ENCODE measurements at places on chromosomes 2 and 18.

DNA sequence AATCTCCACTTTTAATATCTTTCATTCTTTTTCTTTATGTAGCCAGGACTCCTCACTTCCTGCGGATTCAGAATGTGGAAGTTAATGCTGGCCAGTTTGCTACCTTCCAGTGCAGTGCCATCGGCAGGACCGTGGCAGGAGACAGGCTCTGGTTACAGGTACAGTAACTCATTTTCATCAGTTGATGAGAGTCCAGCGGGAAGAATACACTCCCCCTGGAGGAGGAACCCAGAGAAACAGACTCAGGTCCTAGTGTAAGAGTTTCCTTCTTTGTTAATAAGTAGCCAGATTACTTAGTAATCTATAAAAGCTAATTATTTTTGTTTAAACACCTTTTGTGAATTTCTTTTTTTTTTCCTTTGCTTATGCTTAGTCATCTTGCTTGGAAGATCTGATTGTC is 359.4 kb downstream of the PTPRM start:
- DNase-seq = no peak

- DNase-seq = peak; percentile 22
Observed at GRCh38 chr2:239752951-239753350, 272.2 kb downstream of the NDUFA10 start.

DNA sequence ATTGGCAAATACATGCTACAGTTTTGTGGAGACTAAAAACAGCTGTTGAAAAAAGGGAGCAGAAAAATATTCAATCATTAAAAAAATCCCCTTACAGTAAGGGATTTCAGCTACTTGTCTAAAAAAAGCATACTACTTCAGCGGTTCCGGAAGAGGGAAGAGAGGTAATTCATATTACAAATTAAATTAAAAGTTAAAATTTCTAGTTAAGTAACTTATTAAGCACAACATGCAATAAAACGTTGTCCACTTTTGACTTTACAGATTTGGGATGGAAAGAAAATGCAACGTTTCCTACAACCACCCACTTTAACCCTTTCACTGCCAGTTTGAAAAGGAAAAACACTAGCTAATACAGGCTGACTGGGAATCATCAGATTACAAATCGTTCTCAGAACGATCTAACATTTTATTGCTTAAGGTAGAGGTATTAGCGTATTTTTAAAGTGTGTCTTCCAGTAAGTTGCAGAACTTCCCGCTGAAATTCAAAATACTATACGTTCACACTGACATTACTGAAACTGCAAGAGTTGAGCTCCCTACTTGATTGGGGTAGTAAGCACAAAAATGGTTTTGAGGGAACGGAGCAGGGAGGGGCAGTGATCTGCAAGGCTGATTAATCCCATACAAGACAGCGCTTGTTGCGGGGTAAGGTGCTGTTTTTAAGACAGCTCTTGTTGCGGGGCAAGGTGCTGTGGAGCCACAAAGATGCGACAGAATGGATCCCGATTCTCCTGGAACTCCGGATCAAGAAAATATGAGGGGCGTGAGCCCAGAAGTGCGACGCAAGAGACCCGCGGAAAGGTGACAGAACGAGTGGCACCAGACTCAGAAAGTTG is 743 bp downstream of the HADHA start:
- no peak for DNase-seq

DNA sequence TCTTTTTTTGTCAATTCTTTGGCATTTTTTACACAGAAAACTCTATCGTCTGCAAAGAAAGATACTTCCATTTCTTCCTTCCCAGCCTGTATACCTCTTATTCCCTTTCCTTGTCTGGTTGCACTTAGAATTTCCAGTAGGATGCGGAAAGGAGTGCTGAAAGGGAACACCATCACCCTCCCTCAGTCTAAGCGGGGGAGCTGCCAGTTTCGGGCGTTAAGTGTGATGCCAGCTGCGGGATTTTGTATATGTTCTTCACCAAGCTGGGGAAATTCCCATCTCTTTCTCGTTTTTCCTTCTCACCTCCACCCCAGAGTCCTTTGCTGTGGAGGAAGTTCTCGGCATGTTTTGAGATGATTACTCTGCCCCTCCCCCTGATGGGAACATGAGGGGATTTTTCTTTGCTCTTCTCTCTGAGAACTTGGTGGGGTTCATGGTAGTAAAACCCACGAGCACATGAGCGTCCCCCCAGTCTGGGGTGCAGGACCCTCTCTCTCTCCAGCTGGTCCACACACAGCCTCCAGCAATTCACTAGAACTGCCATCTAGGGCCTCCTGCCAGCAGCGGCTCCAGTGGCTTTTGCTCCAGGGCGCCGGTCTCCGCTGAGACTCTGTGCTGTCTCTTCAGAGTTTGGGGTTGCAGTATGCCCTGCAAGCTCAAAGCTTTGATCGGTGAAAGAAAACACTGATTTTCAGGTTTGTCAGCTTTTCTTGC is 15.5 kb downstream of the AQP12A start:
- DNase-seq = no peak

- no peak for DNase-seq
Observed at GRCh38 chr18:78793313-78794070, 186.1 kb upstream of the SALL3 start.

DNA sequence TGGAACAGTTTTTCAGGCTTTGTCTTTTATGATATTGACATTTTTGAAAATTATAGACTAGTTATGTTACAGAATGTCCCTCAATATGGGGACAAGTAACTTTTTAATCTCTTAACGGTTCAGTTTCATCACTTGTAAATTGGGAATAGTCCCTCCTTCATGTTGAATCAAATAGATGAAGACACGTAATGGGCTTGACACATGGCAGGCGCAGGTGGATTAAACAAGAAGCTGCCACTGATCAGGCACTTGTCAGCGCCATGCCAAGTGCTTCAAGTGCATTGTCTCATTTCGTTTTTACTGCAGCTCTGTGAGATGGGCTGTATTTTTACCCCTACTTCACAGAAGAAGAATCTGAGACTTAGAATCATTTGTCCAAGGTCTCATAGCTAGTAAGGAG is 9.5 kb upstream of the SMAD4 start:
- no peak for DNase-seq

DNA sequence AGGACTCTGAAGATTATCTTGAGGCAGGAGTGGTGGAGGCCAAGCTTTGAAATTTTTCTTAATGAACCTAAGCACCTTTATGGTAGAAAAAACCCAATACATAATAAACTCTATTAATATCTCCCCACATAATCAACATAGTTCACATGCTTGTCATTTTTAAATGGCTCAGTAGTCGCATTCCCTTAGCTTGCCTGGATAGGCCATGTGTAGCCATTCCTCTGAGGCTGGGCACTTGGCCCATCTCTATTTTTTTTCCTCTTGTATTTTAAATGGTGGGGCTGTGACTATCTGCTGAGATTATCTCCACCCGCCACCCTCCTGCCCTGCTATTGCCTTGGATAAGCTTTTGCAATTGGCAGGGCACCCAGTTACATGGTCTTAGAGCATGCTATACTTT is 143.1 kb downstream of the FHOD3 start:
- DNase-seq = no peak

- no peak for DNase-seq
Observed at GRCh38 chr2:15557887-15558311, 3.2 kb downstream of the NBAS start.

GRCh38 chr2:85717308-85718008 is 23.3 kb downstream of the GNLY start:
- no peak for DNase-seq

DNA sequence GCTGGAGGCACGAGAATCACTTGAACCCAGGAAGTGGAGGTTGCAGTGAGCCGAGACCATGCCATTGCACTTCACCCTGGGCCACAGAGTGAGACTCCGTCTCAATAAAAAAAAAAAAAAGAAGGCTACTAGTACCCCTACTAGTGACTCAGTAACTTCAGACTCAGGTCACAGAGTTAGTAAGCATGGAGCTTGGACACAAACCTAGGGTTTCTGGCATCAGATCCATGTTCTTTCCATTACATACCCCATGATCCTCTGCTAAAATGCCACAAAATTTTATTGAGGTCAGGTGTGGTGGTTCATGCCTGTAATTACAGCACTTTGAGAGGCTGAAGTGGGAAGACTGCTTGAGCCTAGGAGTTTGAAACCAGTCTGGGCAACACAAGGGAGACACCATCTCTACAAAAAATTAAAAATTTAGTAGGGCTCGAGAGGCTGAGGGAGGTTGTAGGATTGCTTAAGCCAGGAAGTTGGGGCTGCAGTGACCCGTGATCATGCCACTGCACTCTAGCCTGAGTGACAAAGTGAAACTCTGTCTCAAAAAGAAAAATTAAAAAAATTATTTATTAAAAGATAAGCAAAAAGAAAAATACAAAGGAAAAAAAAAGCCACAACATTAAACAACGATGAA is 45.1 kb downstream of the DHX57 start:
- peak; percentile 45 for DNase-seq

- DNase-seq = peak; percentile 83
Observed at GRCh38 chr18:48992791-48993555, 42.2 kb upstream of the SMAD7 start.

- peak; percentile 56 for DNase-seq
Observed at GRCh38 chr2:231342061-231342711, 53.3 kb upstream of the B3GNT7 start.

- DNase-seq = no peak
Observed at GRCh38 chr2:96153291-96153713, 8.1 kb upstream of the DUSP2 start.

GRCh38 chr2:101802329-101802728 is 104.8 kb downstream of the MAP4K4 start:
- no peak for DNase-seq

DNA sequence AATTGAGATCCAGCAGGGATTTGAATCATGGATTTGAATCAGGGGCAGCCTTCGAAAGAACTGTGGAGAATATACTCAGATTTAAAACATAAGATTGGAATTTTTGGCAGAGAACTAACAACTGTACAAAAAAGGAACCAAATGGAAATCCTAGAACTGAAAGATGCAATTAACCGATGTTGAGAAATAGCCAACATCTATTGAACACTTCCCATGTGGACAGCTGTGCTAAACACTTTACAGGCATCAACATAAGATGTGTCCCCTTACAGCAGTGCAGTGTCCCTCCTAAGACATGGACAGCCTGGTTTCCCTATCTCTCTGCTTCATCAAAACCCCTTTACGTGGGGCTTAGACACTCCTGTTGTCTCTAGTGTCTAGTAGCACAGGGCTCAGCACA is 3.7 kb upstream of the IL1RN start:
- no peak for DNase-seq

GRCh38 chr2:40396124-40396523 is 55.8 kb downstream of the SLC8A1 start:
- no peak for DNase-seq

DNA sequence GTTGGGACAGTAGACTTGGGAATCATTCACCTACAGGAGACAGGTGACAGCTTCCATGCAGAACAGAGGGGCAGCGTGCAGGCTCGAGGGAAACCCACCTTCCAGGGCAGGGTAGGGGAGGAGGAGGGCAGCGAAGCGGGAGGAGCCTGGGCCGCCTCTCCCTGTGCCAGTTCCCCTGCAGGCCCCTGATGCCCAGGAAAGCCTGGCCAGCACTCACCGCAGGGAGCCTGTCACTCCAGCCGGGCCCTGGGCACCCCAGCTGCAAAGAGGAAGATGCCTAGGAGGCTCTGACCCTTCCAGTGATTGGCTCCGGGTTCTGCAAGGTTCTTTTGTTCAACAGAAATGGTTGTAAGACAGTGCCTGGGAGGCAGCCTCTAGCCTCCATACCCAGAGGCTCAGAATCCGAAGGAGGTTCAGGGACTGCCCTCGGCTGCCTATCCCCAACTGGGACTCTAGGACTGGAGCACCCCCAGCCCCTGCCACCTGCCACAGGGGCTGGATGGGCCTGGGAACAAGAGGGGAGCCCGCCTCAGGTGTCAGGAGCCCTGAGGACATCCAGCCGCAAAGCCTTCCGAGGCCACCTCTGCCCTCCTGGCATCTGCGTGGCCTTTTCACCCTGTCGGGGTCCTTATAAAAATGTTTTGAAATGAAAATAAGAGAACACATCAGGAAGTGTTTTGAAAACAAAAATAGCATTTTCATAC is 103.2 kb downstream of the PTGR3 start:
- no peak for DNase-seq

DNA sequence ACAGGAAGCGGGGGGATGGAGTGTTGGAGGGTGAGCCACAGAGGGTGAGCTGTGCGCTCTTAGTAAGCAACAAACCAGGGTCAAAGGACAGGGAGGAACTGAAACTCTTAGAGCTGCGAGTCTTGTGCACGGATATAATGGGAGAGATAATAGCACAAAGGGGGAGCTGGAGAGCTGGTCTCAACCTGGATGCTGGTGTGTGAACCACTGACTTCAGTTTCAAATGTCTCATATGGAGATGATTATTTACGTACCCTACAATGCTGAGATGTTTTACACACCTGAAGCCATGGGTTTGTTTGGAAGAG is 35.9 kb downstream of the PTGR3 start:
- DNase-seq = peak; percentile 41

- no peak for DNase-seq
Observed at GRCh38 chr18:33837191-33837590, 259.2 kb downstream of the ASXL3 start.

DNA sequence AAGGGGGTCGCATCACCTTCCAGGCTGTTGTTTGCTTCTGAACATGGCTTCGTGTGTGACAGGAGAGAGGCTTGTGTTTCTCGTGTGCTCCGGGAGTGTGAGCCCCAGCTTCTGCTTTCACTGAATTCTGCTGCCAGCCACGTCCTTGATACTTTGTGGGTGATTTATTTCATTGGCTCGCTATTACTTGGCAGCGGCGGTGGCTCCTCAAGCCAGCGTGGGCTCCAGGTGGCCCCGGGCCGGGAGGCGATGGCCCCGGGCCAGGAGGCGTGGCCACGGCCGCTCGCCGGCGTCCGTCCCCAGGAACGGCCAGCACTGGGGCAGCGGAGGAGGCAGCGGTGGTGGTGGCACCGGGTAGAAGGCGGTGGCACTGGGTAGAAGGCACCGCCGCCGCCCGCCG is 63.1 kb downstream of the NAPG start:
- DNase-seq = no peak

DNA sequence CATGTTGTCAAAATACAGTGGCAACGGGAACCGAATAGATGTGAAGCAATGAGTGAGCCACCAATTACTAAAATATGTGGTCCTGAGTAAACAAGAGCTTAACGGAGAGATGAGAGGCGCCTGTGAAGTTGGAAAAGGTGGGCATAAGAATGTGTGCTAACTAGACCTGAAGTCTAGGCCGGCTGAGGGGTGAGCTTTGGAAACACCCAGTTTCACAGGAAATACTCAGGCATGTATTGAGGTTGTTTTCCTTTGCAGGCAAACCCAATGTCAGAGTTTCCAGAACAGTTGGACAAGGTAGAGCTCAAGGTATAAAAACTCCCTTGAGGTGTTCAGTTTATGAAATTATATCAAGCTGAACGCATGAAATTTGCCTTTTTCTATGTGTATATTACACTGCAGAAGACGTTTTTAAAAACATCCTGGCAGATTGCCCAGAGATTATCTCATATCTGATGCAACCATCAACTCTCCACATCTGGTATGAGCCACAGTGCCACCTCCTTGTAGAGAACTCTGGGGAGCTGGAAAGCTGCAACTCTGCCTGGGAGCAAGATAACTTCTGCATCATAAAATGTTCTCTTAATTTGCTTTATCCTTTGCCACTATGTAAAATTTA is 3.9 kb upstream of the WDSUB1 start:
- DNase-seq = peak; percentile 90

GRCh38 chr2:239273280-239274234 is 127.3 kb downstream of the HDAC4 start:
- no peak for DNase-seq
